Activated CD8-positive, alpha-beta T cell treated with anti-CD3 and anti-CD28 coated beads for 36 hours (primary cell): ENCODE measurements at places on chromosomes 7 and 10. TPM values are rescaled to one million over a fixed set of nuclear protein-coding genes. Genes with fewer than 3 reads are reported as not detected.

DNA sequence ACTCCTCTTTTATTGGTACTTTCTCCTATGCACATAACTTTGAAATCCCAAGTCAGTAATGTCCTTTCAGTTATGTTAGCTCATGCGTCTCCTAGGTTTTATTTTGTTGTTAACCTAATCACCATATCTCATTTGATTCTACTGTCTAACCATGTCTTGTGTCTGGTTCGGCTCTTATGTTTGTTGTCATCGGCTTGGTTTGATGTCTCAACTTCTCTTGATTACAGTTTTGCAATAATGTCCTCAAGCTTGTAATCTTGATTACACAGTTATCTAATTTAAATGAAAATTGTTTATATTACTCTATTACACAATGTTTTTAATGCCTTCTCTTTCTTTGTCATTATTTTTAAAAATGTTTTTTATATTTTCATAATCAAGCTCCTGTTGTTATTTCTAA, 35.9 kb upstream of the SEMA3A start:
- DNase-seq: no peak

ABCB1 gene
- 8.8 TPM for total RNA-seq

DNA sequence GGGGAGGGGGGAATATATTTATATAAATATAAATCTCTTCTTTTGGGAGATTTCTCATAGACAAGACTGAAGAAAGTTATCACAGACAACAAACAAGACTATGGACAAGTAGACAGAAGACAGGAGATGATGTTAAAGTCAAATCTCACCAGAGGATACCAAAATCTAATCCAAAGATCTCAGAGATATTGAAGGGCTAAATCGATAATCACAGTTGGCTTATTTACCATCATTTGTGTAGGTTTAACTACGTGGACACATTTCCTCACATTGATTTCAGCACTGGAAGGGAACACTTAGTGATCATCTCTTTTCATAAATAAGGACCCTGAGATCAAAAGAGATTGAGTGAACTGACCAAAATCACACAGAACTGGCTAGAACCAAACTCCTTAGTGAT, 2.7 kb upstream of the INPP5F start:
- no peak for DNase-seq

PVRIG gene
- 30.2 TPM for total RNA-seq

DNA sequence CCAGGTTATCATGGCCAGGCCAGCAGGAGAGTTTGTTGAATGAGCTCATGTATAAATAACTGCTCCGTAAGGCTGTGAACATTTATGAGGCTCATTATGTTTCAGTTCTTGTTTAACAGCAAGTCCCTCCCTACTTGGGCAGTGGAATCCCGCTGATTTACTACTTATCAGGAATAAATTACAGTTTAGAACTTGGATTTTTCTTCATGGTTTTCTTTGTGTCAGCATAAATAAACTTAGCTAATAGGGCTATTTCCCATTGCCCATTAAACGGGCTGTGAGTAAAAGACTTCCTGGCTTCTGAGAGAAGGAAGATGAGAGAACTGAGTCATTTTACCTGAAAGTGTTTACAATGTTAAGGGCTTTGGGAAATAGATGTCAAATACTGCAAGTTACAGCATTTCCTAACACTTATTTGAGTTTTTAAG, 701.6 kb upstream of the ANKRD30A start:
- no peak for DNase-seq

NPVF gene
- total RNA-seq: not detected

DNA sequence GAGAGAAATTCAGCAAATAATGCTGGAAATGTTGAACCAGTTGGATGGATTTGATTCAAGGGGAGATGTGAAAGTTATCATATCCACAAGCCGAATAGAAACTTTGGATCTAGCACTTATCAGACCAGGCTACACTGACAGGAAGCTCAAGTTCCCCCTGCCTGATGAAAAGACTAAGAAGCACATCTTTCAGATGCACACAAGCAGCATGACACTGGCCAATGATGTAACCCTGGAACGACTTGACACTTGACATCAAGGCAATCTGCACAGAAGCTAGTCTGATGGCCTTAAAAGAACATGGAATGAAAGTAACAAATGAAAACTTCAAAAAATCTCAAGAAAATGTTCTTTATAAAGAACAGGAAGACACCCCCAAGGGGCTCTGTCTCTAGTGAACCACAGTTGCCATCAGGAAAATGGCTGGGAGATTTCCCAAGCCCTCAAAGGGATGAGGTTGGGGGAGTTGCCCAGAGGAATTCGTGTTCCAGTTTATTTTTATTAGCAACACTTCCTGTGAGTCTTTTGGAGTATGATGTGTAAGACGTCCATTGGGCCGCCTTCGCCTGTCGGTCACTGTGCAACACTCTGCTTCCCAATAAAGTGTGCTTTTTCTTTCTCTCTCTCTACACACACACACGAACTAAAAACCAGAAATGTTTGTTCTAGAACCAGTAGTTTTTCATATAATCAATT, 200.0 kb downstream of the HIBADH start:
- no peak for DNase-seq

GRCh38 chr10:15236340-15236739, 67.8 kb upstream of the NMT2 start:
- DNase-seq: no peak

- DNase-seq: no peak
Observed at GRCh38 chr10:92790440-92790839, 57.9 kb upstream of the EXOC6 start.

PTF1A gene
- not detected for total RNA-seq

DNA sequence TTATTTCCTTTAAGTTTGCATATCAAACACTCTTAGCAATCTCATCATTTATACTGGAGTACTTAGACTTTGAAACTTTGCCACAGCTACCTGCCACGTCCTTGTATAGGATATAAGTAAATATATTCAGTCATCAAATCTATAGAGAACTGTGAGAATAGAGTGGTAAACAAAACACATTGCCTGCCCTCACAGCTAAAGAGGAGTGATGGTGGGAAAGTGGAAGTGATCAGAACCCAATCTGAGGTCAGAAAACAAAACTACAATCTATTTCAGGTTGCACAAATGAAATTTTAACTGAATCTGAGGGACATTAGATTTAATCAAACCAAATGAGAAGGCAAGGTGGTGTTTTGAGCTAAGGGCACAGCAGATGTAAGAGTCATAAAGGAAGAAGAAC, 74.8 kb downstream of the ZEB1 start:
- DNase-seq: no peak

LRRC27 gene
- 2.7 TPM for total RNA-seq

DNA sequence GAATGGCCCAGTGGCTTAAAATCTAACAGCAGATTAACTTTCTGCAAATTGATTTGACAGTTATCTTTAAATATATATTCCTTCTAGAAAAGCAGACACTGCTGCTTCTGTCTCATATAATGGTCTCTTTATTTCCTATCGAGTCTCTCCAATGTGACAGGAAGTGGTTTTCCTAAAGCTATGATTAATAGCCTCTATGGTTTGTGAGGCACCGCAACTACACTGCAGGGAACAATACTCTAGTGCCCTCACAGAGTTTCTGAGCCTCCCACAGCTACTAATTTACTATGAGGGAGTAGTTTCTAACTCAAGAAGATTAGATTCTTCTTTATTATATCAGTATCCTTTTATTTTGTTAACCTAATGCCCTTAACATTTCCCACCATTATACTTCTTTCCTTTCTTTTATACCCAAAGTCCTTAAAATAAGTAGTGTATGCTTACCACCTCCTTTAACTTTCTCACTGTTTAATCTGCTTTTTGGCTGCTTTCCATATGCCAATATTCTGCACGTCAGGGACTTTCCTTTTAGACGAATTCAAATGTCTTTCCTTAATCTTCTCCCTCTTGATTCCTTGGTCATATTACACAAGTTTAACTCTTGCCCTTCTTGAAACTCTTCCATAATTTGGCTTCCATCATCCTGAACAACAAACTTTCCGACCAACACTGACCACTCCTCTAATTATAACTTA, 23.8 kb upstream of the AHR start:
- DNase-seq: peak; percentile 61

- no peak for DNase-seq
Observed at GRCh38 chr7:41010418-41010817, 692.5 kb downstream of the INHBA start.

GRCh38 chr10:89836840-89837164, 135.4 kb downstream of the KIF20B start:
- no peak for DNase-seq

- peak; percentile 56 for DNase-seq
Observed at GRCh38 chr10:63210611-63211196, 77.6 kb downstream of the NRBF2 start.

NAT16 gene
- not detected for total RNA-seq

DNA sequence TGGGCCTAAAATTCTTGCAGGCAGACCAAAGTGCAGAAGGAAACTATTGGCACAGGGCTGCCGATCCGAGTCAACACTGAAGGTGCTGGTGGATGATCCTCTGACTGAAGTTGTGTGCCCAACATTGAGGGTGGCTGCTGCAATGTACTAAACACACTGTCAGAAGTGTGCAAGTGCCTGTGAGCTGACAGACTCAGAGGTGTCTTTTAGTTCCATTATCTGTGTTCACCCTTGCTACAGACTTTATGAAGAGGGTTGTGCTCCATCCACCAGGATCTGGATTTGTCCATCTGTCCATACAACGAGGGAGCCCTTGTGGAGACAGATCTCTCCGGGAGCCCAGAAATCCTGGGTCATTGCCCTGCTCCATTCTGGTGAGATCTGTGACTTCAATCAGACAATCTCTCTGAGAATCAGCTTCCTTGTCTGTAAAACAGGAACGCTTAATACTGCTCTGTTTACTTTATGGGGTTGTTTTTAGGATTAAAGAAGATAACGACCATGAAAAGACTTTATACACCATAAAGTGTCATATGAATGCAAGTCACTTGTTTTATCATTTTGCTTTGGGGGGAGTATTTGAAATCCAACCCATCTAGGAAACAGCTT, 9.5 kb upstream of the TRPV6 start:
- no peak for DNase-seq

GRCh38 chr7:92456236-92456635, 9.0 kb downstream of the GATAD1 start:
- DNase-seq: no peak

OSBPL3 gene
- 45.7 TPM for total RNA-seq
